Omental fat pad (tissue), 4 donors: ENCODE measurements at places on chromosomes 11 and 22. TPM values are rescaled to one million over a fixed set of nuclear protein-coding genes. Genes with fewer than 3 reads are reported as not detected.

- peak; percentile 67 for DNase-seq
Observed at GRCh38 chr22:20130731-20131596, 640 bp upstream of the ZDHHC8 start.

The CNGA4 gene
- not detected for total RNA-seq

DNA sequence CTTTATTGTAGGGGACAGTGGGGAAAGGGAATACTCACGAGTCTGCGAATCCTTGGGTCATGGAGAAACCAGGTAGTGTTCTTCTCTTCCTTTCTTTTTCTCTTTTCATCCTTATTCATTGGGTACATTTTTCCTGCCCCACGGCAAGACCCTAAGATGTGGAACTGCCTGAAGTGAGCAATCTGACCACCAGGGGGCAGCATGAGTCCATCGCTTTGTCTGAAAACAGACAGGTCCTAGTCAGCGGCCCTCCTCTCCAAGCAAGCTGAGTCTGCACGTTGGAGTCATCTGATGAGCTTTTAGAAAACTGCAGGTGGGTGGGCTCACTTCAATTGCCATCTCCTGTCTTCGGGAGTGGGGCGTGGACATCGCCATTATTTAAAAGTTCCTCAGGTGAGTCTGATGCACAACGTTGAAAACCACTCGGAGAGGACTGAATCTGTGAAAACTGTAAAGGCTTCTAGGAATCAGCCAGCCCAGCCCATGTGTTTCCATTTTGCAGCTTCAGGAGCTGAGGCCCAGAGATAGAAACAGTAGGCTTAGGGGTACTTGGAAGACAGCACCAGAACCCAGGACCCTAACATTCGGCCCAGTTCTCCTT, 34.0 kb upstream of the FBXO3 start:
- peak; percentile 96 for DNase-seq

The GGTLC2 gene
- not detected for total RNA-seq

DNA sequence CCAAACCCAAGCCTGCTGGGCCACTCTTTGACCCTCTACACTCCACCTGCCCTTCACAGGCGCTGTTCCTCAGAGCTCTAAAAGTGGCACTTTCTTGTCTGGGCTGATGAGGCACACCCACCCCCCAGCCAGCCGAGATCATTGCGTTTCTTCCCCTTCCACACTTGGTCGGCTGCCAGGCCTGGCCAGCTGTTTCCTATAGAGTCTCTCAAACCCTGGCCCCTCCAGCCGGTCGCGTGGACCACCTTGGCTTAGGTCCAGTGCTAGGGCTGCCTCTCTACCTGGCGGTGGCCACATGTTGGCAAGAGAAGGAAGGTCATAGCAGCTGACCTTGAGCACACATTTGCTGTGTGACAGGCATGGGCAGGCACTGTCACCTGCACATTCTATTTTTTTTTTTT, 60.6 kb downstream of the PPP6R2 start:
- DNase-seq = no peak

The SART1 gene
- total RNA-seq = 56.6 TPM

The OR52I1 gene
- not detected for total RNA-seq

DNA sequence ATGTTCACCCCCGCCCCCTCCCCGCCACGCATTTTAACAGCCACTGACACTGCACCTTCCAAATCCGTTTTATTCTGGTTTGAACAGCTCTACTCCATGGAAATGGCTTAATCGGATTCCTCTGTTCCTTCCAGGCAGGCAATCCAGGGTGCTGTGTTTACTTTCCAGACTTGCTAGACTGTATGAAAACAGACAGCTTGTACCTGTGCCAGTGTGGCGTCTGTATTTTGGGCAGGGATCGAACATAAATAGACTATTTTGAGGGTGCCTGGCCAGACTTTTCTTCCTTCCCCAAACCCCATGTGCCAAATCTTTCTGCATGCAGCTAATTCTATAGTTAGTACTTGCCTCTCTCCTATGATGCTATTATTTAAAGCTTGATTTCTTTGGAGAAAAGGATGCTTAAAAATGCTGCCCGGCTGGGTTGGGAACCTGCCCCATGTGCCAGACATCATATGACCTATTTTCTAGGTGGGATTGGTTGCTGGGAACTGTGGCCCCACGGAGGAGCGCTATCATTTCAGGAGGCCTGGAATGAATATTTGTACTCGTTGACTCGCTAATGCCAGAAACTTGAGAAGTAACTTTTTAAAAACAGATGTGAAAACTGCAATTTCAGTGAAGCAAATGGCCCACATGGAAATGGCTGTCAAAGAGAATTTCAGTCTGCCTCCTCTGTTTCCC, 814.8 kb downstream of the BRD1 start:
- DNase-seq = no peak

GRCh38 chr11:2539371-2540222, 94.8 kb downstream of the KCNQ1 start:
- no peak for DNase-seq

The C1QTNF5 gene
- 46.4 TPM for total RNA-seq

- no peak for DNase-seq
Observed at GRCh38 chr22:41367680-41368542, 13.8 kb upstream of the TEF start.

The SAA1 gene
- 1,717 TPM for total RNA-seq

DNA sequence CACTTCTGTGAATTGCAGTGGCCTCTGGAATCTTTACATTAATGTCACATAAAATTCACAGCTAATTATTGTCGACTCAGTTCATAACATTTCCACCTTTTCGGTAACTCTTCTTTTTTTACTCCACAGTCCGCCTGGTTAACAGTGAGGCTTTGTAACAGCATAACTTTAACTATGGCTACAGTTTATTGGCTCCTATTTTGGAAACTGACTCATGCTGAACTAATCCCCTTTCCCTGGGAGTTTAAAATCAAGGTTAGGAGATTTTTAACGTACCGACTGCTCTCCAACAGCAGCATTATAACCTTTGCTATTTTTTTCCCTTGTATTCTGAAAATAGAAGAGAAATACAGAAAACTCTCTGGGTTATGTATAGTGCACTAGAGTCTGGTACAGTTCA, 3.2 kb upstream of the POGLUT3 start:
- no peak for DNase-seq
